ENCODE measurements at places on chromosomes 3 and 15. TPM values are rescaled to one million over a fixed set of nuclear protein-coding genes. Genes with fewer than 3 reads are reported as not detected.

GRCh38 chr3:126490619-126491018 lies 14.9 kb upstream of the ZXDC start:
- no peak for DNase-seq

GRCh38 chr3:56366641-56367162 lies 101.6 kb downstream of the ERC2 start:
- no peak for DNase-seq

GRCh38 chr3:69723389-69723788 lies 15.9 kb upstream of the MITF start:
- no peak for DNase-seq

DNA sequence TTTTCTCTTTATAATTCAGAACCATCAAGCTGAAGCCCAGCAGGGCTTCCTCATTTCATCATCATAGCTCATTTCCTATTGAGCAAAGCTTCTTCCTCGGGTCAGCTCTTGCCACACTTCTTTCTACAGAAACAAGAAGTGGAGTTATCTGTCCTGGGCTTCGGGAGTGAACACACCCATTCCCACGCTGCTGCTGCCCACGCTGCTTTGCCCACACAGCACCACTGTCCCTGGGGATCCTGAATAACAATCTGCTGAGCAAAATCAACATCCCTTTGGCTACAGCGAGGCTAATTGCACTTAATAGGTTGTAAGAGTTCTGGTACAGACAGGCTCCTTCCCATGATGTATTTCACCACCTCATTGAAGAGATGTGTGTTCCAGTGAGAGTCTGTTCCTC lies 23.7 kb downstream of the CEP19 start:
- DNase-seq, result no peak

The PLA2G4B gene
- total RNA-seq, result 8.3 TPM

All from activated naive CD4-positive, alpha-beta T cell treated with anti-CD3 and anti-CD28 coated beads, Interleukin-2, amount 50 U/mL, for 72 hours (primary cell).